ENCODE measurements at places on chromosomes 2 and 18.
A peak's percentile ranks its signal among the peaks of the same experiment; 100 is the strongest.

DNA sequence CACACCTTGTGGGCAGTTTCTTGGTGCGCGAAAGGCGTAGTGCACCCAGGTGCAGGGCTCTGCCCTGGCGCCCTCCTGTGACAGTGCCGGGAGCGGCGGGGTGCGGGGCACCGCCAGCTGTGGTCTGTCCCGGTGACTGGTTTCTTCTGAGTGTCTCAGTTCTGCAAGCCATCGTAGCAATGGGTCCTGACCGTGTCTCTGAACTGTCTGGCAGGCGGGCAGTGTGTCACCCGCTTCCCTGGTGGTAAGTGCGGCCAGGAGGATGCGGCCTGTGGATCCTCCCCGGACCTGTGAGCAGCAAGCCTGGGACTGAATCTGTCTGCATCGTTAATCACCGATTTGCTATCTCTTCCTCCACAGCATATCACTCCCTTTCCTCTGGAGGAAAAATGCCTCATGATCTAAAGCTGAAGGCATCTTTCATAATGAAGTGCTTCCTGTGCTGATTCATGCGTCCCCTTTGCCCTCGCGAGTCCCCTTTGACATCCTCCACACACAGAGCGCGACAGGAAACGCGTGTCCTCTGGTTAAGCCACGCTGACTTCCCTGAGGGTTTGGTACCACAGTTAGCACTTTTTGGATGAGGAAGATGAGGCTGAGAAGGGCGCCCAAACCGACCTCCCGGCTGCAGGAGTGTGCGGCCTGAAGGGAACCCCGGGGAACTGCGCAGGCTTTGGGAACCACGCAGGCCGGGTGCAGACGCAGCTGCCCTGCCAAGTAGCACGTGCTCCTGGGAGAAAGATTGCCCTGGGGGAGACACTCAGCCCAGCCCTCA lies 416.0 kb upstream of the HS6ST1 start:
- peak; percentile 69 for DNase-seq

- no peak for DNase-seq
These were observed 664.2 kb downstream of the TDRD15 start for GRCh38 chr2:21787941-21788340.

GRCh38 chr2:183037553-183038340 lies 510 bp downstream of the NCKAP1 start:
- peak; percentile 49 for DNase-seq

DNA sequence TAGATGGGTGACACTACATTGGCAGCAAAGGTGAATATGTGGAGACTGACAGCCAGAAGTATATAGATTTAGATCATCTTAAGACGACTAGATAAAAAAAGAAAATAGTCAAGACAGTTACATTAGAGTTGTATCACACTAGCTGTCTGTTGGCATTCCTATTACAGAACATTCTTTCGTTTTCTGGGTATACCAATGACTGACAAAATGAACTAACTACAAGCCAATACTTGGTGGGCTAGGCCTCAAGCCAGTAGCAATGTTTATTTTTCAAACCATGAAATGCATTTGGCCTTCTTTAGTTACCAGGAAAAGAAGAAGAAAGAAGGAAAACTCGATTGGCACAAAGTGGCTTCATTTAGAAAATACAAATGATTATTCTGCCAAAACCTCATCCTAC lies 944.9 kb upstream of the ZEB2 start:
- no peak for DNase-seq

- no peak for DNase-seq
These were observed 17.4 kb downstream of the KCNIP3 start for GRCh38 chr2:95314598-95314963.

DNA sequence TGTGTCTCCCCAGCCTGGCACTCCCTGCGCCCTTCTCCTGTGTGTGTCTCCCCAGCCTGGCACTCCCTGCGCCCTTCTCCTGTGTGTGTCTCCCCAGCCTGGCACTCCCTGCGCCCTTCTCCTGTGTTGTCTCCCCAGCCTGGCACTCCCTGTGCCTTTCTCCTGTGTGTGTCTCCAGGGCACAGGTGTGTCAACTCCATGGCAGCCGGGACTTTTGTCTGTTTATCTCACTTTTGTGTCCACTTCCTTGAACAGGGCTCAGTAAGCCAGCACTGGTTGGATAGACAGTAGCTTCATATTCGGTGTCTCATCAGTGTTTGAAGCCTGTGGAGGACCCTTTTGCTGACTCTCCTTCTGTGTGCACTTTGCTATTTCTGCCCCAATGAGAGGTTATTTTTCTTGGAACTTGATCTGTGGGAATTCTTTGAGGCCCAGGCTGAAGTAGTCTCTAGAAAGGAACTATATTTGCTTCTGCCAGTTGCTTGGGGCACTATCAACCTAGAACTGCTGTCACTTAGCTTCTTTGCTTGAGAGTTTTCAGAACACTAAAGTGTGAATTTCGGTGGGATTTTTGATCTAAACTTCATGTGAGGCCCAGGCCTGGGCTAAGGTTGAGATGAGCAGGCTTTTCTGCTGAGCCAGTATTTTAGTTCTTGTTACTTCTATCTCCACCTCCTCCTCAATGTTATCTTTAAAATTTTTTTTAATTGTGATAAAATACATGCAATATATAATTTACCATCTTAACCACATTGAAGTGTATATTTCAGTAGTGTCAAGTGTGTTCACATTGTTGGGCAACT lies 8.3 kb upstream of the ASB1 start:
- DNase-seq = no peak

DNA sequence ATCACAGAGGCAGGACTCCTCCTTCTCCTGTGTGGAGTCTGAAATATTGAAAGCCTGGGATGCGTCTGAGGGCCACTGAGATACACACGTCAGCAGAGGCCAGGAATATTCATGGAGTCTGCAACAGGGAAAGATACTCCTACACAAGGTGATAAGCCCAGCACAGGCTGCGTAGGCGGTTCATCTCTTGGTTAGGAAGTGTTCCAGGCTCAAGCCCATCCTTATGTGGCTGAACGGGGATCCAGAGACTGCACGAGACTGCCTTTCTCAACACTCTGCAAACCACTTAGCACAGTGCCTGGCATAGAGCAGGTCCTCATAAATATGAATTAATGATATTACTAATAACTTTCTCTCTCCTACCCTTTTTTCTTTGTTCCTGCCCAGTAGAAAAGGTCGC lies 29.2 kb upstream of the AGPS start:
- no peak for DNase-seq

- no peak for DNase-seq
These were observed 472.1 kb downstream of the ERBB4 start for GRCh38 chr2:212066546-212066945.

DNA sequence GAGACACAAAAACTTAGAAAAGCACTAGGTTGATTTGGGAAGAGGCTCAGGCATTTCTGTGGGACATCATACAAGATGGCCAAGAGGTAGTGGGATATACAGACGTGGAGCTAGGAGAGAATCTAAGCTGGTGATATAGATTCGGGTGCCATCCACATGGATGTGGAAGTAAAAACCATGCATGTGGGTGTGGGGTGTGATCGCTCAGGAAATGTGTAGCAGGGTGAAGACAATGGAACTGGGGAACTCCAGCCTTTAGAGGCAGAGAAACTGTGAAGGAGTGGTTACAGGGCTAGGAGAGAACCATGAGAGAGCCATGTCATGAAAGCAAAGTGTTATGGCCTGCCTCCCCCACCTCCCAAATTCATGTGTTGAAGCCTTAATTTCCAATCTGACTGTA lies 43.0 kb upstream of the CTLA4 start:
- DNase-seq = no peak

GRCh38 chr18:37309059-37309458 lies 256.5 kb downstream of the CELF4 start:
- no peak for DNase-seq

DNA sequence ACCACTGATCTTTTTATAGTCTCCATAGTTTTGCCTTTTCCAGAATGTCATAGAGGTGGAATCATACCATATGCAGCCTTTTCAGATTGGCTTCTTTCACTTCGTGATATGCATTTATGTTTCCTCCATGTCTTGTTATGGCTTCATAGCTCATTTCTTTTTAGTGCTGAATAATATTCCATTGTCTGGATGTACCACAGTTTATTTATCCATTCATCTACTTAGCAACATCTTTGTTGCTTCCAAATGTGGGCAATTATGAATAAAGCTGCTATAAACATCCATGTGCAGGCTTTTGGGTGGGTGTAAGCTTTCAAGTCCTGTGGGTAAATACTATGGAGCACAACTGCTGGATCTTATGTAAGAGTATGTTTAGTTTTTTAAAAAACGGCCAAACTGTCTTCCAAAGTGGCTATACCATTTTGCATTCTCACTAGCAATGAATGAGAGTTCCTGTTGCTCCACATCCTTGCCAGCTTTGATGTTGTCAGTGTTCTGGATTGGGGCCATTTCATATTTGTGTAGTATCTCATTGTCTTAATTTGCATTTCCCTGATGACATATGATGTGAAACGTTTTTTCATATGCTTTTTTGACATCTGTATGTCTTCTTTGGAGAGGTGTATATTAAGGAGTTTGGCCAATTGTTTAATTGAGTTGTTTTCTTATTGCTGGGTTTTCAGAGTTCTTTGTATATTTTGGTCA lies 20.6 kb downstream of the STPG4 start:
- no peak for DNase-seq

DNA sequence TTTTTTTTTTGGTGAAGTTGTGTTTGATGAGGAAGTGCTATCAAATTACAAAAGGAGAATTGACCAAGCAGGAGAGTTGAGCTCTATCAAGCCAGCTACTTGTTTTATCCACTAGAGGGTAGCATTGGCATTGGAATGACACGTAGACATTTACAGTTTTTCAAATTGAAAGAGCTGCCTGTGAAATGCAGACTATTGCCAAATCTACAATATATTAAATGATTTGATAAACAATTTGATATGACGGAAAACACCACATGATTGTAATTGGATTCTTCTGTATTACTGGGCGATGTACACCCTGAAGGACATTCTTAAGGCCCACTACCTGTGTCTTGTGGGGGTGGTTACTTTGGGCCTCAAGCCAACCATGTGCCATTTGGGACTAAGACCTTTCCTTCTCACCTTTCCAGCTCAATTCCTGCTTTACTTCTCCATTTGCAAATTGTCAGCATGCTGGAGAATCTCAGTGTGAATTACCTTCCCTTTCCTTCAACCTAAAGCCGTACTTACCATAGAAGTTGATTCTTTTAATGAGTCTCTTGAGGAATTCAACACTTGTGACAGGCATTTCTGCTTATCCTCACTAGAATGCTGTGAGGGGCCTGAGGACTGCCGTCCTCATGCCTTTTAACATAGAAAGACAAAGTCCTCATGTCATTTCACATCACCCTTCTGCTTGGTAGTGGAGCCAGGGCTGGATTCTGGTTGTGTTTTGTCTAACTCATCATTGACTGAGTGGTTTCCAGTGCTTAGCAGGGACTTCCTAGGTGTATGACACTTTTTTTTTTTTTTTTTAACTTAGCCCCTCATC lies 134.8 kb upstream of the THUMPD2 start:
- peak; percentile 32 for DNase-seq

DNA sequence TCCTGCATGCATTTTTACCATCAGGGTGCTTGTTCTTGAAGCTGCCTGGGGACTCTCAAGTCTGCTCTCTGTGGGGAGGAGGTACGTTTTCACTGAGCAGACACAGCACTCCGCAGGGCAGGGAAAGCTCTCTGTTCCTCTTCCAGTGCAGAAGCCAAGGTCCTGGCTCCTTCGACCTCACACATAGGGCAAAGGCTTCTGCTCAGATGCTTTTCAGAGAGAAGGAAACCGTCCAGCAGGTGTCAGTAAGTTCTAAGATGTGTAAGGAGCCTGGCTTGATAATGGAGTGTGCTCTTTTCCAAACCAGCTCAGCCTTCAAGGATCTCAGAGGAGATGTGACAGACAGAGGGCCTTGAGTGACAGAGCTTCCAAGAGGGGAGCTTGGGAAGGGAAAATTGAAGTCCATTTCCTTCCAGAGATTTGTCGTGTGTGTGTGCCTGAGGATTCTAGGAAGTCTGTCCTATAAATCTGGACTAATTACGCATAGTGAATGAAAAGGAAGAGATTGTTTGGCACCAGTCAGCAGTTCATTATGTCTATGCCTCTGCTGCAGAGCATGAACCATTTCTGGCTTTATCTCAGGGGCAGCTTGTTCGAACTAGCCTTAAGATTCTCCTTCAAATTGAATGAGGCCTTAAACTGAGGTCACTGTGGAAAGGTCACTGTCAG lies 67.3 kb upstream of the UPP2 start:
- DNase-seq = peak; percentile 30

DNA sequence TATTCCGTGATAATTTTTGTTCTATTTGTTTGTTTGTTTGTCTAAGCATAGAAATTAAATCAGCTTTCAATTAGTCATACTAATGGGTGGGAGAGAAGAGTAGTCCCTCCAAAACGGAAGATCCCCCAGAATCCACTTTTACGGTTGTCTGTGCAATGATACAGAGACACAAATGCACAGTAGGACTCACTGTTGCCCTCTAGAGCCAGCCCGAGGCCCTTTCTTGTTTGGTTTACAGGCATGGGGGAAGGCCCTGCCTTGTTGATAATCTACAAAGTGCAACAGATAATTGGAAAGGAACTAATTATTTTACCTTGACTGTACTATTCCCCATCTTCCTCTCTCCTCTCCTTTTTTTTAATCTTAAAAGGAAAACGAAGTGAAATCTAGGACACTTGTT lies 121.1 kb downstream of the ACOXL start:
- DNase-seq = peak; percentile 73

- no peak for DNase-seq
These were observed 34.2 kb upstream of the TTR start for GRCh38 chr18:31557446-31557845.

GRCh38 chr18:8760984-8761383 lies 55.6 kb downstream of the MTCL1 start:
- no peak for DNase-seq

DNA sequence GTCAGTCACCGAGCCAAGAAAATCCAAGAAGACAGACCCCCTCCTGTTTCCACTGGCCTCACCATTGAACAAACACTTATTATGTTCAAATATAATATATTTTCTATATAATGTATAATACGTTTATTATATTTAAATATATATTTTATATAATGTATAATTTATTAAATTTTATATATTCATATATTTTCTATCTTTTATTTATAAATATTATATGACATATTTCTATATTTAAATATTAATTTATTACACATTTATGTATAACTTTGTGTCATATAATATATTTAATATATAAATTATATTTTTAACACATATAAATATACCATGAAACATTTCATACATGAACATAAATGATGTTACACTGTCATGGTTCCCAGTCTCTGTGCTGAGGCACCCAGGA lies 60.9 kb upstream of the RMDN2 start:
- no peak for DNase-seq

DNA sequence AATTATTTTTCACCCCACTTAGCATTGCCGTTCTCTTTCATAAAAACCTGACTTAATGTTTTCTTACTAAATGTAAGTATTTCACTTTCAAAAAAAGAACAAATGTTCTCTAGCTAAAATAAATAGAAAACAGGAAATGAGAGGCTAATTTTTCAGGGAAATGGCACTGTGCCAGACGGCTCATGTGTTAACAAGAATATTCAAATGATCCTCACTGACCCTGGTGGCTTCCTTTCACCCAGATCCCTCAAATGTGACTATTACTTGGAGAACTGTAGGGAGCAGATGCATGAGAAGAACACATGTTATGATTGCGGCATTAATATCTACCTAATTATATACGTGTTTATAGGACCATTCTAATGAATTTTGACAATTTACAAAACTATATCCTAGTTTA lies 827.7 kb downstream of the SOCS6 start:
- DNase-seq = no peak

- DNase-seq = no peak
These were observed 343.2 kb downstream of the ALK start for GRCh38 chr2:29578084-29578598.

- no peak for DNase-seq
These were observed 26.2 kb downstream of the R3HDM1 start for GRCh38 chr2:135557530-135557929.

All from activated CD8-positive, alpha-beta T cell treated with anti-CD3 and anti-CD28 coated beads, Interleukin-2, amount 10 ng/mL, durations not matched to agents 7 days and 5 days (primary cell).